Ovary (tissue), 10 donors: ENCODE measurements at places on chromosomes 5 and 9. TPM values are rescaled to one million over a fixed set of nuclear protein-coding genes. Genes with fewer than 3 reads are reported as not detected.

DNA sequence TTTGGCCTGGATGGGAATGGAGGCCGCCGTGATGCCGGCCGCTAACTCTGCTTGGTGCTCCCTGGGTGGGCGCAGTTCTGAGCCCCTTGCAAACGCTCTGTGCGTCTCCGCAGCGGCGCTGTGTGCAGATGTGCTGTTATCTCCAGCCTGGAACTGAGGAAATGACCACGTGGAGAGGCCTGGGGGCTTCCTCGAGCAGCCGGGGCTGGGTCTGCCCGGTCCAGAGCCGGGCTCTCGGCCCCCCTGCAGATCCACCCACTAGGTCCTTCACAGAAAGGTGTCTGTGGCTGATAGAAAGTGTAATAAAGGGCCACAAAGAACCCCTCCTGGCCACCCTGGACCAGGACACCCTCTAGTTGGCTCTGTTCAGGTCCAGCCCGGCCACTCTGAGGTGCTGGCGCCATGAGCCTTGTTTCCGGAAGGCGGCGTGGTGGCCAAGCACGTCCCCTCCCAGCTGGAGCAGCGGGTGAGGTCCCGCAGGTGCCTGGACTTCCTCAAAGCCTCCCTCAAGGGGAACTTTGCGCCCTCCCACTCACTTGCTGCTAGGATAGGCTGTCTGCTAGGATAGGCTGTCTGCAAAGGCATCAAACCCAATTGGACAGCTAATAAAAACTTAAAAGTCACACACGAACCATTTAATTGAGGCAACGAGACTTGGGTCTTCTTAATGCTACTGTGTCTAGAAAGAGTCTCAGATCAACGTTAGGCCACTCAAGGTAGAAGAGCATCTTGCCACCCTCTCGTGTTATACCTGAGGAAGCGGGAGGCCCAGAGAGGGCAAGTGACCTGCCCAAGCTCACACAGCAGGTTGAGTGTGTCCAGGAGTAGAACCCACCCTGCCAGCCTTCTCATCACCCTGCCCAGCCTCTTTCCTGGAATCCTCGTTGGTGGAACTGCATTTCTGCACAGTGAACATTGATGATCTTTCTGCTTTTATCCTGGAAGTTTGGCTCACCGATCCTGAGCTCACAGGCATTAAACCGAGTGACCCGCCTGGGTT lies 109.3 kb upstream of the FCN2 start:
- DNase-seq = no peak

GRCh38 chr9:517993-518392 lies 303.3 kb downstream of the DOCK8 start:
- DNase-seq = no peak

- DNase-seq = no peak
These were observed 130.6 kb downstream of the SLF1 start for GRCh38 chr5:94749042-94749441.

- DNase-seq = no peak
These were observed 17.0 kb downstream of the COL23A1 start for GRCh38 chr5:178573216-178573615.

The ORM2 gene
- 0.82 TPM for total RNA-seq

The PCDHGA5 gene
- 4.5 TPM for total RNA-seq

GRCh38 chr5:111299831-111300432 lies 75.7 kb downstream of the CAMK4 start:
- no peak for DNase-seq

GRCh38 chr5:4275232-4275631 lies 679.6 kb downstream of the IRX1 start:
- DNase-seq = no peak

The SEMA5A gene
- total RNA-seq = 3.9 TPM

GRCh38 chr5:66840511-66841013 lies 244.4 kb downstream of the MAST4 start:
- DNase-seq = no peak

DNA sequence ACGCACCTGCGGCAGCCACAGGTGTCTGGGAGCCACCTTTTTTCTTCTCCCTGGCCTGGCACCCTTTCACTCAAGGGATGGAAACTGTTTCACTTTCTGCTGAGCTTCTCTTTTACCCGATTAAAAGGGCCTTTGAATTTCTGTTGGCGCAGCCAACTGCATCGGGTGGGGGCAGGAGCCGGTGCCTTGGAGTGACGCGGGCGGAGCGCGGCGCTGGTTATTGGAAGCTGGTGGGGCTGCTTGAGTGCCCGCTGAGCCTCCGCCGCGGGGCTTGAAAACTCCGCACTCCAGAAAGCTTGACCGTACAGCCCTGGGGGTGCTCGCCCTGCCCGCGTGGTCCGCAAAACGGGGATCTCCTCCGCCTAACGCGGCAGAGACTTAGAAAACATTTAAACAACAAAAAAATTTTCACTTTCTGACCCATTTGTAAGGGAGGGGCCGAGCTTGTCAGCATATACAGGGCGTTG lies 52.0 kb upstream of the TJP2 start:
- DNase-seq = peak; percentile 72

DNA sequence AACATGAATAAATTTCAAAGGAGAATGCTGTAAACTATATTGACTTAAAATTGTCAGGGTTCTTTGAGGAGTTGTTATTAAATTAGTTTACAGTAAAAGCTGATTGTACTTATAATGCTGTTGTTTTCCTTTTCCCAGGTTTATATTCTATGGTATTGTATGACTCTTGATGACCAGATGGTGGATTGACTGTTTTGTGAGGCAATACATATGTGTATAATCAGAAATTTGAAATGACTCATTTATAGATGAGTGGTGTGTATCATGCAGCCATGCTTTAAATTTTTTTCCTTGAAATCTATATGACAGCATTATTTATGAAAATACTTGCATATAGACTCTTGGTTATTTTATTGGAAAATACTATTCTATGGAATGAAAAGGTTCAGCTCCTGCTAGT lies 195.3 kb downstream of the CNTLN start:
- DNase-seq = no peak

DNA sequence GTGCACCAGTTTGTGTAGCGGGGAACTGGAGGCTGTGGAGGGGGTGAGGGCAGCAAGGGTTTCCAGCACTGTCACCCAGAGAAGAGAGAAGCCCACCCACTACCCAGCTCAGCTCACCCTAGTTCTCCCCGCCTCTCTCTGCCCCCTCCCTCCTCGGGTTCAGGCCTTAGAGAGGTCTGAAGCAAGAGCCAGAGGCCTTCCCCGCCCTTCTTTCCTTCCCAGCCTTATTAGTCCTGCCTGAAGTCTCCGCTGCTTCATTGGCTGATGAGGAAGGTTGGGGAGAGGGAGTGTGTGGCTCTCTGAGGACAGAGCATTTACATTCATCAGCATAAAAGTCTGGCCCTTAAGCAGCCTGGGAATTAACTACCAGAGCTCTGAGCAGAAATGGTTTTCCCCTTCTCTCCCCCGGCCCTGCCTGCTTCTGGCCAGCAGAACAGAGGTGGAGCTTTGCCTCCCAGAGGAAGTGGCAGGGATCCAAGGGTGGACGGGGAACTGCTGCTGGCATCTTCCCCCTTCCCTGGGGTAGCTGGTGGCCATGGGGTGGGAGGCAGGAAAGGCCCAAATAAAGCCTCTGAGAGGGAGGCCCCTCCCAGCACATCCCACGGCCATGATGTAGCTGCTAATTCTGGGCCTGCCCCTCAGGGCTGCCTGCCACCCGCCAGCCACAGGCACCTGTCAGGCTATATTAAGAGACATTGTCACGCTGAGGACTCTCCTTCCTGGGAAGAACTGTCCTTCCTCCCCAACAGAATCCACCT lies 4.1 kb downstream of the DNAJB5 start:
- peak; percentile 61 for DNase-seq

The HABP4 gene
- 10.3 TPM for total RNA-seq

GRCh38 chr9:21801683-21802417 lies 586 bp upstream of the MTAP start:
- peak; percentile 74 for DNase-seq

The CCNJL gene
- 10.5 TPM for total RNA-seq

- no peak for DNase-seq
These were observed 12.5 kb downstream of the AGXT2 start for GRCh38 chr5:35035271-35035670.

The PCDHGA4 gene
- 7.6 TPM for total RNA-seq

GRCh38 chr9:22389271-22389670 lies 57.4 kb upstream of the DMRTA1 start:
- no peak for DNase-seq

DNA sequence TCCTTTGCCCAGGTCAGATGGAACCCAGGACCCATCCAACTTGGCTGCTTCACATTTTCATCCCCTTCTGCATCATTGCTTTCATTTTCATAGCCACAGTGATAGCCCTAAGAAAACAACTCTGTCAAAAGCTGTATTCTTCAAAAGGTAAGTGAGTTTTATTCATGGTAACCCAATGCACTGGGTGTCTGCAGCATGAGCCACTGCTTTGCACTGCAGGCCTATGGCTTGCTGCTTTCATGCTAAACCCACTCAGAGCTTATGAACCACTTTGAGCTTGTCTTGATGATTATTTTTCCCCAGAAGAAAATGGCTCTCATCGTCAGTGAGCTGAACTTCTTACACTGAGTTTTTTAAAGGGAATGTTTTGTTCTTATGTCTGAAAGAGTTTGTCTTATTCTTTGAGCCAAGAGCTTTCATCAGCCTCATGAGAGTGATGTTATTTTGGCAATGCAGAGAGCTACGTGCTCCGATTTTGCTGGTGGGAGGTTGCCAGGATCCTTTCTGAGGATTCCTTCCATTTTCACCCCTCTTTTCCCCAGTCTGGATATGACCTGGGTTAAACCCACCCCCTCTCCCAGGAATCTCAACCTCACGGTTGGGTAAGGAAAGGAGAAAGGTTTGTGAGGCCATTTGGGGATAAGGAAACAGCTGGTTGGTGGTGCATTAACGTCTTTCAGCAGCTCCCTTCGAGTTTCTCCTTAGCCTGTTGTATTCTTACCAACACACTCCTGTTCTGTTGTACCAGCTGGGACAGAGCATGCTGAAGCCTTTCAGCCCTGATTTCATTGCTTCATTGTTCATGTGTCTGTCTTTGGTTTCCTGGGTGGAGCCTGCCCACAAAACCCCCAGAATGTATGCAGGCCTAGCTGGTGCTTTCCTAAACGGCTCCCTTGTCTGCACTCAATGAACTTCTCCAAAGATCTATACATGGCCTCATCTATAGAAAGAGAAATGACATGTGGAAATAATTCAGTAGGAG lies 47.6 kb downstream of the PDCD1LG2 start:
- no peak for DNase-seq
